ENCODE measurements at places on chromosomes 16 and 17.

GRCh38 chr16:17598968-17599367 is 128.2 kb upstream of the XYLT1 start:
- no peak for DNase-seq

GRCh38 chr17:62692721-62693431 is 65.4 kb downstream of the MRC2 start:
- DNase-seq, result no peak

GRCh38 chr17:21530311-21530710 is 154.2 kb downstream of the KCNJ12 start:
- DNase-seq, result no peak

- no peak for DNase-seq
These were observed 1.4 kb upstream of the CYB561 start for GRCh38 chr17:63447471-63448009.

DNA sequence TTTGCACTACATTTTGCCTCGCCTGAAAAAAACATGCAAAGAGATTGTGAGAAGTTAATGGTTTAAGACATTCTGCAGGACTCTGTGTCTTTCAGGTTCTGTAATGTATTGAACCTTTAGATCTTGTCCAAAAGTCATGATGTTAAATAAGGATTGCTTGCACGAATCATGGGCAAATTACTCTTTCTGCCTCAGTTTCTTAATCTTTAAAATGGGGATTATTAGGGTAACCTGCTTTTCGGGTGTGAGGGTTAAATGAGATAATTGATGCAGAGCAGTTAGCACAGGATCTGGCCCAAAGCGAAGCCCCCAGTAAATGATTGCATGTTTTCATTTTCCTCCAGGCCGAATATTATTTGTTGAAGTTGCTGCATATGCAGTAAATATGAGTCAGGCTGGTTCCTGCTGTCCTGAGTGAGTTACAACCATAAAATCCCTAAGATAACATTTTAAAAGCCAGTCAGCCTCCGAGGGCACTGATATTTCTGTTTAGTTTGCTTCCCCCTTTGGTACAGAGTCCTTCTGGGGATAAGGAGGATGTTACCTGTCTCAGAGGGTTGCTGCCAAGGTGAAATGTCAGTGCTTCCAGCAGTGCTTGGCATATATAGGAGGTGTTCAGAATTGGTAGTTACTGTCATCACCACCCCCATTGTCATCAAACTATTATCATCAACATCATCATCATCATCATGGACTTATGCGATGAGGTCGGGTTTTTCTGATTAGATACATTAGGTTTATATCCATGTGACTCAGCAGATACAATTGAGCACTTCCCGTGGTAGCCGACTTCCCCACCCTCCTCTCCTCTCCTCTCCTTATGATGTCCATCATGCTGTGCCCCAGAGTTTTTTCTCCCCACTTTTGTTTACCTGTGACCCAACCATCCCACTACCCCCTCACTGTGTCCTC is 20.6 kb upstream of the ARHGAP17 start:
- no peak for DNase-seq

- no peak for DNase-seq
These were observed 33.1 kb downstream of the NAGPA start for GRCh38 chr16:5000573-5001001.

DNA sequence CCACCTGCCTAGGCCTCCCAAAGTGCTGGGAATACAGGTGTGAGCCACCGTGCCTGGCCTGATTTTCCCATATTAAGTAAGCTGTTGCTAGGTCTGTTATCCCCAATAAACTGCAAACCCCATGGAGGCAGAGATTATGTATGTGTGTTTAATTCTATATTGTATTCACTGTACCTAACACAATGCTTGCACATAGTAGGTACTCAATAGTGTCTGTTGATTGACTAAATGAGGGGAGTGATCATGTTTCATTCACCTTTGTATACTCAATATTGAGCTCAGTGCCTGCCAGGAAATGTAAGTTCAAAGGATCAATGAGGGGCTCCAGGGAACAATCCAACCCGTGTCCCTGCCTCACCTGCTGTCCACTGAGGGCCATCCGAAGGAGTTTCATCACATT is 14.6 kb upstream of the GGA2 start:
- DNase-seq, result no peak

GRCh38 chr17:80919331-80920311 is 72.0 kb upstream of the CHMP6 start:
- DNase-seq, result no peak
